ENCODE measurements at places on chromosomes 3 and 15.

- no peak for DNase-seq
These were observed 13.5 kb downstream of the IQGAP1 start for GRCh38 chr15:90401495-90401894.

GRCh38 chr3:66675366-66675765, 174.5 kb upstream of the LRIG1 start:
- no peak for DNase-seq

- no peak for DNase-seq
These were observed 7.0 kb downstream of the CEP152 start for GRCh38 chr15:48803877-48804276.

DNA sequence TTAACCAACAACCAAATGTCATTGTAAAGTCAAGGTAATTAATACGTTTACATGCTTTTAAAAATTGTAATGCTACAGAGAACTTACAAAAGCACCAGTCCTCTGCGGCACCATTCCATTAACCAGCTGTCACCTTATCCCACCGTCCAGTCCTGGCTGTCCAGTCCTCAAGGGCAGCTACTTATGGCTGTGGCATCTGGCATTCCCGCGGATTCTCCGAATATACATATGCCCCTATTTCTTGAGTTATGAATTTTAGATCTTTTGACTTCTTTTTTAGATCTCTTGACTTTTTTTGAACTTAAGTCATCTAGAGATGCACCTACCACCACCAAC, 382 bp upstream of the POMGNT2 start:
- DNase-seq = no peak

- DNase-seq = no peak
These were observed 31.3 kb upstream of the SPTBN5 start for GRCh38 chr15:41925086-41925608.

- no peak for DNase-seq
These were observed 71.4 kb upstream of the SLC7A14 start for GRCh38 chr3:170657312-170657711.

DNA sequence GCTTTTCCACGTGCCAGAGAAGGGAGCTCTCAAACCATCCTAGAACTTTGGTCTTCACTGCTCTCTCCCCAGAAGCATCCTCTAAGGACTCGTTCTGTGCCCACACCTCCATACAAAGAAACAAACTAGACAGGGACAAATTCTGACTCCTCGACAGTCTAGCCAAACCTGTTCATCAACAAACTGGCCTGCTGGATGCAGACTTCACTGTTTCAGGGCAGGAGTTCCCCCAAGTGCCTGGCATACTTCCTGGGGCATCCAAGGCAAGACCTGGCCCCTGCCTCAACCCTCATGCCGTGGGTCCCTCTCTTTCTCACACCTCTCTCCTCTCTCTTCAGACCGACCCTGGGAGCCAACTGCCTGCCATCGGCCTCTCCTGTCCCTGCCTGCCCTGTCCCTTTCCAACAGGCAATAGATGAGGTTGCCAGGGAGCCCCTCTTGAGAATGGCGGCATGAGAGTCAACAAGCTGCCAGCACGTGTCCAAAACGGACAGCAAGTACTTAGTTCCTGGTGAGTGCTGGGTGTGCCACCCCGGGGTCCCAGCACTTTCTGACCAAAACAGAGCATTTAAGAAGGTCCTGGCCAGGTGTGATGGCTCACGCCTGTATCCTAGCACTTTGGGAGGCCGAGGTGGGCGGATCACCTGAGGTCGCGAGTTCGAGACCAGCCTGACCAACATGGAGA, 79.1 kb upstream of the HES1 start:
- DNase-seq = no peak

- no peak for DNase-seq
These were observed at the start of gene GCNT3 for GRCh38 chr15:59611276-59612260. GCNT3 (plus strand) TSS chr15:59611783; CDS start chr15:59618239, 6,456 bp downstream.

- no peak for DNase-seq
These were observed 420.3 kb upstream of the CFAP20DC start for GRCh38 chr3:59469948-59470723.

DNA sequence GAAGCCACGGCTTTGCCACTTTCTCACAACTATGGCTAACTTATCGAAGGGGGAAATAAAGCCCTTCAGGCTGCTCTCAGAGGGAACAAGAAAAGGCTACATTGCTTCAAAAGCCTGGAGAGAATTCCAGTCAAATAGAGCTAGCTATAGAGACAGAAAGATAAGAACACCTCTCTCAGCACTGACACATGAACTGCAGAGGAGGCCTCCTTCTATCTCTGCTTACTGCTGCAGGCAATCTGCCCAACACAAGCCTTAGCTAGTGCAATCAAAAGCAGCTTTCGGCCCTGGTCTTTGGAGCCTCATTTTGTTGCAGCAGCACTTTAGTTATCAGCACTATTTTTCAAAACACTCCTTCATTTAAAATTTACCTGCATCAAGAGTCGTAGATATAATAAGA, 118.4 kb upstream of the ROBO1 start:
- no peak for DNase-seq

DNA sequence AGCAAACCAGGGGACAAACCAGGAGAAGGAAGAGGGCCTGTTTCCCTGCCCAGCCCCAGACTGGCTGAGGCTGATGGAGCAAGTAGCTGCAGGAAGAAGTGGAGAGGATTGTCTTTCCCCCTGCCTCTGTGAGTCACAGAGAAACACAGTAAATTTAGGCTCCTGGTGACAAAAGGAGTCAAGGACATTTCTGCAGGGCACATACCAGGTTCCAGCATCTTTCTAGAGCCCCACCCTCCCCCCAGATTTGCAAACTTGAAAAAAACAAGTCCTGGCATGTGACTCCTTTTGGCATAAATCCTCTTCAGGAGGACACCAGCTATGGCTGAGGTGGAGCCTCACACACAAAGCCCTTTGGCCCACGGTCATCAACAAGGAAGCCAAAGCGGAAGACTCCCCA, 17.8 kb downstream of the PLD1 start:
- no peak for DNase-seq

- DNase-seq = no peak
These were observed 19.5 kb downstream of the UBXN7 start for GRCh38 chr3:196412704-196413103.

- DNase-seq = no peak
These were observed 36.0 kb downstream of the TIGIT start for GRCh38 chr3:114329823-114330222.

DNA sequence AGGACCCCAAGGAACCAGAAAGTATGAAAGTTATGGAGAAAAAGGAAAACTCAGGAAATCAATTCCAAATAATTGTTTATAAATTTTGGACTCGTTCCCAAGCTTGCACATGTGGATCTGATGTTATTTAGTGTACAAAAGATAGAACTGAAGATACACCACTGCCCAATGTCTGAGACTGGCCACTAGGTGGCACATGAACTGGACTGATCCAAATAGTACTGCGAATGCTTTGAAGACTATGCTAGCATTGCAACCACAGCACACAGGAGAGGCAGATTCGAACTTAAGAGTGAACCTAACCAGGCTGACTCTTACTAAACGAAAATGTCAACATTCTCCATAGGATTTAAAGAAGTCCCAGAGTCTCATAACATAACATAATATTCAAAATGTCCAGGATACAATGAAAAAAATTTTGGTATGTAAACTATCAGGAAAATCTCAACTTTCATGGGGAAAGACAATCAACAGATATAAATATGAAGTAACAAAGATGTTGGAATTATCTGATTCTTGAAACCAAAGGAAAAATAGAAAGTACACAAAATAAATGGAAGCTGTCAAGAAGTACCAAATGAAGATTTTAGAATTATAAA, 596.7 kb downstream of the FGF12 start:
- no peak for DNase-seq

DNA sequence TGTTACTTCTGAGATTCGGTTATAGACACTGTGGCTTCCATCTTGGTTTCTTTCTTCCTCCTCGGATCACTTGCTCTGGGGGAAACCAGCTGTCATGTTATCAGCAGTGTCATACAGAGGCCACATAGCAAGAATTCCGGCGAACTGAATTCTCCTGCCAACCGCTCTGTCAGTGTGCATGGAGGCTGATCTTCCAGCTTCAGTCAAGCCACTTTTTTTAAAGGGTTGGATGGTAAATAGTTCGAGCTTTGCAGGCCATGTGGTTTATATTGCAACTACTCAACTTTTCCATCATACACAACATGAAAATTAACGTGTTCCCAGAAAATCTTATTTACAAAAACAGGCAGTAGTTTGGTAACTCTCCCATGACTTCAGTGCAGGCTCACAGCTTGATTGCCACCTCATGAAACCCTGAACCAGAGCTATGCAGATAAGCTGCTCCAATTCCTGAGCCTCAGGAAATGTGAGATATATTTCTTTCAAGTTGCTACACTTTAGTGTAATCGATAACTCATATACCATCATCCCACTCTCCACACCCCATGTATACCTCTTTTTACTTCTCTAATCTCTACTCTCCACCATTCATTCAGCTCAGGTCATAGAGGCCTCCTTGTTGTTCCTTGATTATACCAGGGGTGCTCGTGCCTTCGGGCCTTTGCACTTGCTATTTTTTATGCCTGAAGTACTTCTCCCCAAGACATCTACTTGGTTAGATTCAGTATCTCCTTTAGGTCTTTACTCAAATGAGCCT, 7.2 kb downstream of the RPL22L1 start:
- DNase-seq = no peak

DNA sequence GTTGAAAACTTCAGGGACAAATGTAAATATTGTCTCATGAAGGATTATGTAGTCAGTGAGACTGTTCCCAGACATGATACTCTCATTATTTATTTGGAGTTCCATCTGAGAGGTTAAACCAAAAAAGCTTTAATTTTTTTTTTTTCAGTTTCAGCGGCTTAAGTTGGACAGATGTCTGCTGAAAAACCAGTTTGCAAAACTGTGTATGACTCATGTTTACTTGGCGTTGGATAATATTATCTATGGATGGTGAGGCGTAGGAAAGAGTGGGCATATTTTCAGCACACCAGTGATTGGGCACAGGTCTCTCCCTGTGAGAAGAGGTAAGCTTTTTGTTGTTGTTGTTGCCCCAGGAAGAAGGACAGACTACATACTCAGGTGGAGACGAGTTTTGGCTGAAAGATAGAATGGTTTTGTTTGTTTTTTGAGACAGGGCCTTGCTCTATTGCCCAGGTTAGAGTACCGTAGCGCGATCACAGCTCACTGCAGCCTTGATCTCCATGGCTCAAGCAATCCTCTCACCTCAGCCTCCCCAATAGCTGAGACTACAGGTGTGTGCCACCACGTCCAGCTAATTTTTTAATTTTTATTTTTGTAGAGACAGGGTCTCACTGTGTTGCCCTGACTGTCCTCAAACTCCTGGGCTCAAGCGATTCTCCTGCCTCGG, 16.4 kb upstream of the ANXA2 start:
- no peak for DNase-seq

DNA sequence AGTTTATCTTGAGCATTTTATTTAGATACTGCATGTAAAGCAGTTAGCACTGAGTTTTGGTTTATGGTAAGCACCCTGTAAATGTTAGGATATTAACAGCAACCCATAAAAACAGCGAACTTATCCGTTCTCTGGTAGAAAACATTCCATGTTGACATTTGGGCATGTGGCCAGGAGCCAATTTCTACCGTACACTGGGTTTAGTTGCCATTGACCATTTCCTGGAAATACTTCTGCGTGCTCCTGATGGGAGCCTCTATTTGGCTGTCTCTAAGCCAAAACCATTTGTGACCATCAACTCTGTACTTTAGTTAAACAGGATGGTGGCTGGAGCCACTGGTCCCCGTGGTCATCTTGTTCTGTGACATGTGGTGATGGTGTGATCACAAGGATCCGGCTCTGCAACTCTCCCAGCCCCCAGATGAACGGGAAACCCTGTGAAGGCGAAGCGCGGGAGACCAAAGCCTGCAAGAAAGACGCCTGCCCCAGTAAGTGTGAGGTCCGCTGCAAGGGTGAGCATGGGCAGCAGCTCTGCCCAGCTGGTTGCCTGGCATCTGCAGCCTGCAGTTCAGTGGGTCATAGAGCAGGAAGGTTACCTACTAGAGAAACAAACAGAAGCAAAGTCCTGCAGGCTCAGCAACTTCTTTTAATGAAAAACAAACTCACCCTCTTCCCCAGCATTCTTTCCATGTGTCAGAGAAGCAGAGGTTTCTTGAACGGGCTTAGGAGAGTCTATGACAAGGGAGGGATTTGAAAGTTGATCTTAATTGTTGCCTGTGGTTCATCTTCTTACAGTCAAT, 7.1 kb downstream of the THBS1 start:
- DNase-seq = no peak

GRCh38 chr15:99703603-99704443, 29.4 kb downstream of the LYSMD4 start:
- DNase-seq = no peak

GRCh38 chr15:42285034-42285433, 11.8 kb upstream of the TMEM87A start:
- no peak for DNase-seq

- no peak for DNase-seq
These were observed 22.2 kb downstream of the EPHB3 start for GRCh38 chr3:184583578-184584451.

- DNase-seq = peak; percentile 51
These were observed 22.5 kb downstream of the SLC6A6 start for GRCh38 chr3:14424711-14425580.

GRCh38 chr3:43371494-43371893, 85.2 kb downstream of the SNRK start:
- DNase-seq = no peak

DNA sequence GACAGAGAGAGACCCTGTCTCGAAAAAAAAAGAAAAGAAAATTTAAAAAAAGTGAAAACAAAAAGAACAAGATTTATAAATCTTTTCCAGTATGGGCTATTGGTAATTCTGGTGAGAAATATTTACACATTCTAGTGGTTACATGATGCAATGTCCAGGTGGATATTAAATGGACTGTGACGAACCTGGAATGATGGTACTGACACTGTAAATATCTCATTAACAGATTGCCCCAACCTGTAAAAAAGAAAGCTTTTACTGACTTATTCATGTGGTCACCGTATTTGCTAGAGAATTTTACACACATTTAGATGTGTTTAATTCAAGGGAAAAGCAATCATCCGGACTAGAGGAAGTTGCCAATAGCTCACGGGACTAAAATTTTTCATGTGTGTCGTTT, 162.1 kb upstream of the LRIG1 start:
- no peak for DNase-seq

DNA sequence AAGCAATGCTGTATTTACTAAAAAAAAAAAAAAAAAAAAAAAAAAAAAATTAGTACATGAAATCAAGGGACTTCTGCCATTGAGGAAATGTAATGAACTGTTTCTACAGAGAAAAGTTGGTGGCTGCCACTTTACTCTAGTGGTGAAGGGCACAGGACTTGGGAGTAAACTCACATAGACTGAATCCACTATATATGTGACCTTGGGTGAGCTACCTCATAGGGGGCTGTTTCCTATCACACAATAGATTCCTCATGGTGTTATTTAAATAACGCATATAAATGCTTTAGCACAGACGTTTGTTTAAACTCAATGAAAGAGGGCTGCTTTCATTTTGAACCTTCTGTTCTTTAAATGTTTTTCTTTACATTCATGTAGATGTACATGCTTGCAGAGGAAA, 25.8 kb downstream of the TERC start:
- DNase-seq = no peak

GRCh38 chr3:60839246-60839645, 412.0 kb downstream of the FHIT start:
- DNase-seq = no peak

GRCh38 chr3:132220986-132221385, 96.2 kb upstream of the ACP3 start:
- DNase-seq = no peak

All from T-helper 17 cell (primary cell).